Vagina (tissue), 2 donors: ENCODE measurements at places on chromosomes 16 and 17.

DNA sequence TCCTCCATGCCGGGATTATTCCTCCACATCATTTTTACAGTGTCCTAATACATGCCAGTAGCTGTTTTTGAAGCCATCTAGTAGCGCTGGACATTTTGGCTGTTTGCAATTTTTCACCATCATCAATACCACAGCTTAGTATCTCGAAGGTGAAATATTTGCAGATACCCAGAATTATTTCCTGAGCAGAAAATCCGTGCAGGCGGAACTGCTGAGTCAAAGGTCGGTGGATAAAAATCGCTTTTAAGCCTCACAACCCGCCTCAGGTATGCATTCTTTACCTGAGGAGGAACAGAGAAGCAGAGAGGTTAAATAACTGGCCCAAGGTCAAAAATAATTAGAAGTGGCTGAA lies 584 bp upstream of the TNRC6A start:
- no peak for DNase-seq

DNA sequence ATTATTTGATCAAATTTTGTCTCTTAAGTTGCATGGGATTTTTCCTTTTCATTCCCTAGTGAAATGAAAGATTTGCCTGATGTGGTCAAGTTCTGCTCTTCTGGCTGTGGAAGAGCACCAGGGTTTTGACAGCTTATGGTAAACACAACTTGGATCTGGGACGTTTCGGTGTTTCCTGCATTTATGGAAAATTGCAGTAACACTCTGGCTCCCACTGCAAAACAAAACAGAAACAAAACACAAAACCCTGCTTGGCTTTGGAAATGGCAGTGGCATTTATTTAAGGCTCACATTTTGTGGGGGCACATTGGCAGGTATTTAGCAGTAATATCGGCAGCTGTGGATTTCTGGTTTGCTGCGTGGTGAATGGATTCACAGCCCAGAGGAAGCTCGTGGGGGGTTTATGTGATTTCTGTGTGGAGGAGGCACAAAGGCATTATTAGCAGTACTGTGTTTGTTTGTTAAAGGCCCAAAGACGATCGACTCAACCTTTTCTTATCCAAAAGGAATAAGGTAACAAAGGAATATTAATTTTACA lies 377.8 kb downstream of the SNX29 start:
- DNase-seq = no peak

DNA sequence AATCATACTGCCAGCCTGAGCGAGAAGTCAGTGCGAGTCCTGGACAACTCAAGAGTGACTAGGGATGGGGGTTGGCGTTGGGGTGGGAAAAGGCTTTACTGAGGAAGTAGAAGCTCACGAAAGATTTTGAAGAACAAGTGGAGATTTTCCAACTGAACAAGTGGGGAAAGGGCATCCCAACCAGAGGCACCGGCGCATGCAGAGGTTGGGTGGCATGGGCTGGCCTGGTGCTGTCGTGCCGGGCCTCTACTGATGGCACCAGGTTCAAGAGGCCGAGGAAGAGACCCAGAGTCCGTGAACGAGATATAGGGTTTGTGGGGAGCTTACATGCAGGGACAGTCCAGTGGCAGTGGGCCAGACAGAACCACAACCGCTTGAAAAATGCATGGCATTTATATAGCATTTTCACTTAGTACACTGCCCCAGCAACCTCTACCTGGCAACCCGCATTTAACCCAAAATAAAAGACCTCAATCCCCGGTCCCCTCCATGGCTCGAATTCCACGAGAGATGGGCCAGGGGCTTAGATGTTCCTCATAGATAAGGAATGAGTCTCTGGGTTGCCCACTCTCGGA lies 7.7 kb upstream of the ITGA3 start:
- no peak for DNase-seq

GRCh38 chr17:16472539-16472938 lies 19.5 kb downstream of the LRRC75A start:
- no peak for DNase-seq

- no peak for DNase-seq
Measured at GRCh38 chr16:29676989-29677785, 1.8 kb upstream of the QPRT start.

GRCh38 chr17:4006165-4006589 lies 41.9 kb upstream of the ATP2A3 start:
- no peak for DNase-seq

DNA sequence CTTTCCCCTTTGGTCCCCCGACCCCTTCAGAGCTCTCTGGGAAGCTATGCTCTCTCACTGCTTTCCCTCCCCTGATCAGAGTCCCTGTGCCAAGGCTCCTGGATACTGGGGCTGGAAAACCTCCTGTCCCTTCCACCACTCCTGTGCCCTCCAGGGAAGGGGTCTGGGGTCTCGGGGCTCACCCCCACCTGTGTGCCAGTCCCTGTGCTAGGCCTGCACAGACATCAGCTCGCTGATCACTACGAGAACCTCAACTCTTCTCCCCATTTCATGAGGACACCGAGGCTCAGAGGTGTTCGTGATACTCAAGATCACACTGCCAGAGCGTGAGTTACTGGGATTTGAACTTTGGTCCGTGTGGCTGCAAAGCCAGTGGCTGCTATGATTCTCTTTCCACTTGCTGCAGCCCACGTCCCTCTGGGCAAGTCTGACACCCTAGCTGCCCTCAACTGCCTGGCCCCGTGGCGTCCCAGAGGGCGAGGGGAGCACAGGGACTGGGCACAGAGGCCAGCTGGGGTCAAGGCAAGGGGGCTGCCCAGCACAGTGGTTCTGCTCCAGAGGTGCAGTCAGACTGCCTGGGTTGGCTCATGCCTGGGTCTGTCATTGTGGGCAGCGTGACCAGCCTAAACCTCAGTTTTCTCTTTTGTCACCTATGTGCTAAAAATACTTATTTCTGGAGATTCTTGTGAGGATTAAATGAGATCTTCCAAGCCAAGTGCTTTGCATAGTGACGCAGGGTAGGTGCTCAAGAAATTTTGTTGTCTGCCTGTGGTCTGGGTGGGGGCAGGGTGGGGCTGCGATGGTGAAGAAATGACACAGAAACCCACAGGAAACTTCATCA lies 43.8 kb upstream of the TOB1 start:
- DNase-seq = no peak

DNA sequence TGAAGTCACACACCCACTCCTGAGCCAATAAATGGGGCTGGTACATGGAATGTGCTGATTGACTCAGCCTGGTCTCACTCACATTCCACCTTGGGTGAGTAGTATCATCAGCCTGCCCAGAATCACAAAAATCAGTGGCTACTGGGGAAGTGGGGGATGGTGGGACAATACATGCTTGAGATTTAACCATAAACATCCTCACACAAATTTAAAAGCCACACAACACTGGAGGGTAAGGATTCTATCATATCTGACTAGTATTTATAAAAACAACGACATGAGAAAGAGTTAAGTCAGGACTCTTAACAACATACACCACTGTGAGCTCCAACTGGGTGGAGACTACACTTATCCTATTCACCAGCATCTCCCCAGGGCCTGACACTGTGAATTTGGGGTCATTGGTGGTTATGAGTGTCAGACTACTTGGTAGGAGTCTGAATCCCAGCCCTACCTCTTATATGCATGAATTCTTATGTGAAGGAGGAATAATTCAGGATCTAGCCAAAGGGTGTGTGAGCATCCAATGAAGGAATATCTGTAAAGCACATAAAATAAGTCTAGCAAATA lies 26.0 kb upstream of the IRX6 start:
- DNase-seq = no peak

DNA sequence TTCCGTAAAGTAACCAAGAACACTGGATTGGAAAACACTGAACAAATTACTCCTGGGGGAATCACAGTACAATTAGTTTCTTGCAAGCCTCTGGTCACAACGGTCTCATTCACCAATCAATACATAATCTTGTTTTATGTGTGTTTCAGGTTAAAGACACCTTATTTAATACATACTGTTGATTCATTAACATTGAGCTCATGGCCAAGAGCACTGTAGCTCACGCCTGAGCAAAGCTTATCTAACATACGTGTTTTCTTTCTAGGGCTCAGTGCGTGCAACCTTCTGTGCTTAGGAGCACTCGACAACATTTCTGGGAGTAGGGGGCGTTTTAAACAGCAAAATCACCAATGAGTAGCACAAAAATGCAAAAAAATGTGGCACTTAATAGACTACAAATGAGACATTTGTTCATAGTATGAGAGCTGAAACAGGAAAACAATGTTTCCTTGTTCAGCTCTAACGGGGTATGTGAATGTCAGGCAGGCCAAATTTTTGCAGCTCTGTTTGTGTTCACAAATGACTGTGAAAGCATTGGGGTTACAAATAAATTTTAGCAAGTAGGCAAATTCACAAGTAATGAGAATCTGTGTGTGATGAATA lies 206.2 kb downstream of the CNTNAP4 start:
- no peak for DNase-seq
